Activated CD8-positive, alpha-beta T cell treated with anti-CD3 and anti-CD28 coated beads for 36 hours (primary cell): ENCODE measurements at places on chromosomes 12 and 14. TPM values are rescaled to one million over a fixed set of nuclear protein-coding genes. Genes with fewer than 3 reads are reported as not detected.
A peak's percentile ranks its signal among the peaks of the same experiment; 100 is the strongest.

The LDHB gene
- total RNA-seq: 2,161 TPM

DNA sequence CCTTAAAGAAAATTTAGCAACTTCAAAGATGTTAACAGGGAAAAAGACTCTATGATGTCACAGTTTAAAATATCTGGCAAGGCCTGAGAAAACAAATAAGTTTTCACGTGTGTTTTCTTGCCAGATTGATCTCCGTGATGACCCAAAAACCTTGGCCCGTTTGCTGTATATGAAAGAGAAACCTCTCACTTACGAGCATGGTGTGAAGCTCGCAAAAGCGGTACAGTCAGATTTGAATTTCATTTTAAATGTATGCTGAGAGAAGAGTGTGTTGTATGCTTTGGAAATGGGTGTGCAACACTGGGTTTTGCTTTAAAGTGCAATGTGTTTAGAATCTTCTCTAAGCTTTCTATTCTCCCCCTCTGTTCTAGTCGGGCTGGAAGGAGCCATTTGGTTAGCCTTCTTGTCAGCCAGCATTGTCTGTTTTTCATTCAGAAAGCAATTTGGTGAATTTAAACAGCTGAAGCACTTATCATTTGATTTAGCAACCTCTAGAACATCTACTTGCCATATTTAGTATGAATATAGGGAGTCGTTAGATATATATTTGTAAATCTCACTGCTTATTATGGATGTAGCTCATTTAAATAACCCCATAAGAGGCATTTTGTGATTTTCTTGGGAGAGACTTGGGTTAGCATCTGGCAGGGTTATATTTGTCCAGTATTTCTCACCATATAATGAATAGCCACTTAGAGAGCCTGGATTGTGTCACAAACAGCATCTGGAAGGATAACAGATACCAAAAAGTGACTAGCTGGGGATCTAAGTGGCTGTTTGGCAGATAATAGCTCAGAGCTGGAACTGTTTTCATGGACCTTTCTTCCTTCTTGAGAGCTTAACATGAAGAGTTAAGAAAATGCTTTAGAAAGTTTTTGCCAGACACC, 35.5 kb downstream of the GPHB5 start:
- H3K36me3 ChIP-seq: no peaks in the 10 kb centered on the region
- DNase-seq: peak; percentile 12
- H3K4me1 ChIP-seq: no peaks in the 10 kb centered on the region
- no peak overlapping the region for H3K4me3 ChIP-seq
- H3K27ac ChIP-seq: no peak overlapping the region

DNA sequence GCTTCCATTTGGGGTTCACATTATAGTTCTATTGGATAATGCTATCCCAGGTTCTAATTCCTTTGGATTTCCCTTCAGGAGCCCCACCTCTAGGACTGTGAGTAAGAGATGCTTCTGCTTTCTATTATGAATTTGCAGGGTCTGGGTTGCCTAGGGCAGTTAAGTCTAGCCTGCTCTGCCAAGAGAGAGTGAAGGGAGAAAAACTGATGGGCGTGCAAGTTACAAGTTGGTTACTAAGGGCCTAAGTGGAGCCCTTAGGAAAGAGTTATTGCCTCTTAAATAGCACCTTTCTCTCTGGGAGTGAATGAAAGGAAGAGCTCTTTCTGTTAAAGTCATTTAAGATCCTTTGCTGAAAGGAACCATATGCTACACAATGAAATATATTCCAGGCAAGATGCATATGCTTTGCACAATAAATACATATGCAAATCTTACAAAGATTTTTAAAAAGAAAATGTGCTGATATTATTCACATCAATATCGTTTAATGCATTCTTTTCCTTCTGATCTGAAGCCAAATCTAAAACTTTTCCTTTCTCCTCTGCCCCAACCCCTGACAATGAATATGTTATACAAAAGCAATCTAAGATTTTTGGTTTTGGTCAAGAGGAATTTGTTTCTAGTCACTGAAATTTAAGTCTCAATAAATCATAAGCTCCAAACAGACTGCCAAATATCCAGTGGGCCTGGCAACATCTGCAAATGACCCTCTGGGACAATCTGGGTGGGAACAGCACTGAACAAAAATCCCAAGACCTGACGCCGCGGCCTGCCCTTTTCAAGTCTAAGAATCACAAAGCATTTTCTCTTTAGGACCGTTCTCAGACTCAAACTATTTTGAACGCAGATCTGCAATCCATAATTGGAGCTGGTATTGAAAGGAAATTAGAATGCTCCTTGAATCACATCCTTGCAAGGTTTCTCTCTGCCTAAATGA, 586.7 kb downstream of the ETNK1 start:
- DNase-seq: no peak
- H3K36me3 ChIP-seq: no peaks in the 10 kb centered on the region
- no peak overlapping the region for H3K4me3 ChIP-seq
- H3K27me3 ChIP-seq: peaks cover 2% of the 10 kb centered on the region
- no peak overlapping the region for H3K27ac ChIP-seq

The PLXNC1 gene
- total RNA-seq: 8.8 TPM

GRCh38 chr12:32671930-32672780, 6.9 kb upstream of the DNM1L start:
- DNase-seq: peak; percentile 45
- no peaks in the 10 kb centered on the region for H3K36me3 ChIP-seq
- no peaks in the 10 kb centered on the region for H3K4me1 ChIP-seq

GRCh38 chr14:103624860-103625259, 4.2 kb upstream of the KLC1 start:
- peak overlapping the region; percentile 74 for H3K27ac ChIP-seq
- peak overlapping the region; percentile 26 for H3K4me3 ChIP-seq
- peak; percentile 38 for DNase-seq
- H3K4me1 ChIP-seq: peaks cover 15% of the 10 kb centered on the region
- H3K27me3 ChIP-seq: peaks cover 3% of the 10 kb centered on the region

GRCh38 chr12:55619354-55620138, 17.1 kb upstream of the OR10P1 start:
- H3K4me1 ChIP-seq: peaks cover 8% of the 10 kb centered on the region
- H3K4me3 ChIP-seq: no peak overlapping the region
- peaks cover 22% of the 10 kb centered on the region for H3K27me3 ChIP-seq
- peak; percentile 46 for DNase-seq
- H3K27ac ChIP-seq: no peak overlapping the region
- H3K36me3 ChIP-seq: no peaks in the 10 kb centered on the region

DNA sequence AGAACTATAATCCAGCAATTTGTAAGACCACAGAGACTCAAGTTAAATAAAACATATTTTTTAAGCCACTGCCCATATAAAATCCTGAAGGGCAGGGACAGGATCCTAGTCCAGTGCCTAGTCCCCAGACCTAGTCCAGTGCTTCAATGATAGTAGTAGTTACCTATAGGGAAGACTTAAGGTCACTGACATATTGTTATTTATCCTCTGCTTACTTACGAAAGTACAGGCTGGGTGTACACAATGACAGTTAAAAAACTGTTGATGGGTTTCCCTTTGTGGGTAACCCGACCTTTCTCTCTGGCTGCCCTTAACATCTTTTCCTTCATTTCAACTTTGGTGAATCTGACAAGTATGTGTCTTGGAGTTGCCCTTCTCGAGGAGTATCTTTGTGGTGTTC, 192.5 kb downstream of the SLC25A21 start:
- H3K36me3 ChIP-seq: no peaks in the 10 kb centered on the region
- H3K27ac ChIP-seq: no peak overlapping the region
- H3K4me3 ChIP-seq: no peak overlapping the region
- H3K4me1 ChIP-seq: no peaks in the 10 kb centered on the region

- no peak overlapping the region for H3K27ac ChIP-seq
- H3K4me3 ChIP-seq: no peak overlapping the region
- no peaks in the 10 kb centered on the region for H3K4me1 ChIP-seq
- H3K36me3 ChIP-seq: no peaks in the 10 kb centered on the region
These were observed 119.2 kb downstream of the FIGNL2 start for GRCh38 chr12:51729331-51729730.

The CARMIL3 gene
- 0.83 TPM for total RNA-seq

DNA sequence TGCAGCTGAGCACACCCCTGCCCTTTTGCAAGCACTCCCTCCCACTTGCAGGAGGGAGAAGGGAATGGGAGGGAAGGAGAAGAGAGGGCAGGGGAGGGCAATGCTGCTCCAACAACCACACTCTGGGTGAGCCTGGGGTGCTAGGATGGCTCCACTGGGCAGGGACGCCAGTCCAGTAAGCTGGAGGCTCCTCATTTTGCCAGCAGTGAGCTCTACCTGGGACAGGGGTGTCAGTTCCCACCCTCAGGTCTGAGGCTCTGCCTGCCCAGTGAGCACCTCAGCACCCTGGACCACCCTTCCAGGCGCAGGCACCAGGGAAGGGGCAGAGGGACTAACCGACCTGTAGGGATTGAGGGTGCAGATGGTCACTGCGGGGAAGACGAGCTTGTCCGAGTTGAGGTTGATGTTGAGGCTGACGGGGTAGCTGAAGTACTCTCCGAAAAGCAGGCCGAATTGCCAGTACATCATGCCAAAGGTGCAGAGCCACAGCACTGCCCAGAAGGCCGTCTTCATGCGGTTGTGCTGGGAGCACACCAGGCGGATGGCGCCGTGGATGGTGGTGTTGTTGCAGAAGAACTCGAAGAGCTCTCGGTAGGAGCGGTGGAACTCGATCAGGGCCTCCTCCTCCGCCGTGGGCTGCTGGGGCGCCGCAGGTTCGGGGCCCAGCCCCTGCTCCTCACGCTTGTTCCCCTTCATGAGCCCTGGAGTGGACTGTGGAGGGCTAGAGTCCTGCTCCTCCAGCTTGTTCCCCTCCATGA, 1.2 kb downstream of the SCNN1A start:
- no peaks in the 10 kb centered on the region for H3K36me3 ChIP-seq
- H3K27me3 ChIP-seq: no peaks in the 10 kb centered on the region
- H3K27ac ChIP-seq: no peak overlapping the region
- no peak for DNase-seq
- peaks cover 43% of the 10 kb centered on the region for H3K4me1 ChIP-seq
- no peak overlapping the region for H3K4me3 ChIP-seq

- peaks cover 1% of the 10 kb centered on the region for H3K27me3 ChIP-seq
- no peaks in the 10 kb centered on the region for H3K36me3 ChIP-seq
- H3K4me1 ChIP-seq: peaks cover 15% of the 10 kb centered on the region
- peak; percentile 46 for DNase-seq
- H3K4me3 ChIP-seq: no peak within 1 kb of the TSS
These were observed at the start of gene ANKRD33 for GRCh38 chr12:51887476-51888315. Gene ANKRD33, plus strand, starts transcription at chr12:51888103. Its CDS starts 84 bp downstream, at chr12:51888187.

GRCh38 chr12:122661938-122662337, 41.2 kb downstream of the HCAR2 start:
- no peaks in the 10 kb centered on the region for H3K4me1 ChIP-seq
- no peaks in the 10 kb centered on the region for H3K36me3 ChIP-seq
- no peak overlapping the region for H3K4me3 ChIP-seq
- no peaks in the 10 kb centered on the region for H3K27me3 ChIP-seq
- no peak overlapping the region for H3K27ac ChIP-seq
- no peak for DNase-seq
